ENCODE measurements at places on chromosomes 2 and 18.

DNA sequence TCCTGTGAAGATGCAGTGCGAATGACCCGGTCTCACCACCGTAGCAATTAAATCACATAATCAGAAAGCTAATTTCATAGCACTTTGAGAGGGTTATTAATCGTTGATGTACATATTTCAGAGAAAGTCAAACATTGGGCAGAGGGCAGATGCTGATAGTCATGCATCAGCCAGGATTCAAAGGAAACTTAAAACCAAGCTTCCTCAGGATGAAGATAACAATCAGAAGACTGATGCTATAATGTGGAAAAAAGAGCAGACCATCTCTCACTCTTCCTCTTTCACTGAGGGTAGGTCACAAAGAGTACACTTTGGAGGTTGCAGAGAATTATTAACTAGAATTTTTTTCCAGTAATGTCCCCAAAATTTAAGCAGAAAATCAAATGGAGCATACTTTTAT, 1027.7 kb upstream of the ZEB2 start:
- no peak for DNase-seq

DNA sequence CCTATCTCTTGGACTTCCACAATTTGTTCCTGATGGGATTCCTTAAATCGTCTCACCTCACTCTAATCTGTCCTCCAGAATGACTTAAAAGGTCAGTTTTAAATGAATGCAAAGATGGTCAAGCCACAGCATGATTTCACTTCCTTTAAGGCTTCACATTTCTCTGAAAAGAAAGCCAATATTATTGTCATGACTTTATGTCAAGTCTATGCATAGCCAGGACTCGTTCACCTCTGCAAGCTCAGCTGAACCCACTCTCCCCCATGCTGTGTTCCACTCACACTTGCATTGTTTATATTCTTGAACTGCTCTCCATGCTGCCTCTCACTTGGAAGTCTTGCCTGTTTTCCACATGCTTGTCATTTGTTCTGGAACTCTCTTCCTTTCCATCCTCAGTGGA, 298.4 kb upstream of the MMADHC start:
- no peak for DNase-seq

- no peak for DNase-seq
Observed at GRCh38 chr2:160199683-160200389, at the start of gene ITGB6. ITGB6 (minus strand) TSS chr2:160200272; CDS start chr2:160200063, 209 bp downstream.

DNA sequence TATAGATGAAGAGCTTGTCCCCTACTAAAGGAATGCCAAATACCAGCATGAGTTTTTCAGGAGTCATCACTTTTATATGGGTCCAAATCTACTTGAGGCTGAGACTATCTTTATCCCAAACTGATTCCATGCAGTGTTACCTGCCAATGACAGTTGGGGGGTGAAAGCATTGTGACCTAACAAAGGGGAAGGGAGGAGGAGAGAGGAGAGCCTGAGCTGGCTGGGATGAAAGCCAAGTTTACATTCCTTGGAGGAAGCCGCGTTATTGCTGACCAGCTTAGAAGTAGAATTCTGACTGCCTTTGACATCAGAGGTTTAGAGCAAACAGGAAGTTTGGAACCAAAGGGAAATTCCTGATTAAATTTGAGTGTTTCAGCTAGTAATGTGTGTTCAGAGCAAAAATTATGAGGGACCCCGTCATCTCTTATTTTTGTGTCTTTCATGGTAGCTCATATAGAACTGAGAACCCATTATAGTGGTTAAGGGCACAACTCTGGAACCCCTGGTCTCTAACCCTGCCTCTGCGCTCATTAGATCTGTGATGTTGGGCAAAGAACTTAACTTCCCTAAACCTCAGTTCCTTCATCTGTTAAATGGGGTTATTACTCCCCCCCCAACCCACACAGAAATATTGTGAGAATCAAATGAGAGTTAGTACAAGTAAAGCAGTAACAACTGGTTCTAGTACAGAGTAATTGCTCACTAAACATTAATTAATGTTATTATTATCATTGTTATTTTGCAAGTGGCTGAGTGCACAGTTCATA, 199.3 kb upstream of the EPAS1 start:
- DNase-seq, result peak; percentile 84

- DNase-seq, result no peak
Observed at GRCh38 chr2:227043981-227044380, 120.0 kb downstream of the COL4A4 start.

DNA sequence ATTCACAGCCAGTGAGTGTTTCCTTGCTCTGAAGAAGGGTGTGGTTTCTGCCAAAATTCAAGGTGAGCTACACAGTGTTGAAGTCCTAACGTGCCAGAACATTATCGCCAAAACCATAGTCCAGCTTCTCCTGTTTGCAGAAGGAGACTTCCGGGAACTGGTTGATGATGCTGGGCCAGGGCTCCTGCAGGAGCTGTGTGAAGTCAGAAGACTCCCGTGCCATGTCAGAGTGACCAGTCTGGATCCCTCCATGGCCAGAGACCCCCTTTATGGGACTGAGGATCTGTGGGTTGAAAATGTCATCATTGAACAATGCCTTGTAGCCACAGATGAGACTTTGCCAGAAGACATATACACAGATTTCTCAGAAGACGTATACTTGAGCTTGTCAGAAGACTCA, 96.0 kb upstream of the RAB12 start:
- DNase-seq, result no peak

GRCh38 chr2:236052206-236052605, 116.0 kb downstream of the GBX2 start:
- DNase-seq, result no peak

- DNase-seq, result no peak
Observed at GRCh38 chr2:178886006-178886405, 78.8 kb upstream of the TTN start.

GRCh38 chr18:70491734-70492348, 203.0 kb downstream of the SOCS6 start:
- DNase-seq, result peak; percentile 71

GRCh38 chr18:40902436-40902835, 1052.6 kb upstream of the PIK3C3 start:
- no peak for DNase-seq

GRCh38 chr2:42049221-42050009, 1.6 kb downstream of the PKDCC start:
- DNase-seq, result no peak

DNA sequence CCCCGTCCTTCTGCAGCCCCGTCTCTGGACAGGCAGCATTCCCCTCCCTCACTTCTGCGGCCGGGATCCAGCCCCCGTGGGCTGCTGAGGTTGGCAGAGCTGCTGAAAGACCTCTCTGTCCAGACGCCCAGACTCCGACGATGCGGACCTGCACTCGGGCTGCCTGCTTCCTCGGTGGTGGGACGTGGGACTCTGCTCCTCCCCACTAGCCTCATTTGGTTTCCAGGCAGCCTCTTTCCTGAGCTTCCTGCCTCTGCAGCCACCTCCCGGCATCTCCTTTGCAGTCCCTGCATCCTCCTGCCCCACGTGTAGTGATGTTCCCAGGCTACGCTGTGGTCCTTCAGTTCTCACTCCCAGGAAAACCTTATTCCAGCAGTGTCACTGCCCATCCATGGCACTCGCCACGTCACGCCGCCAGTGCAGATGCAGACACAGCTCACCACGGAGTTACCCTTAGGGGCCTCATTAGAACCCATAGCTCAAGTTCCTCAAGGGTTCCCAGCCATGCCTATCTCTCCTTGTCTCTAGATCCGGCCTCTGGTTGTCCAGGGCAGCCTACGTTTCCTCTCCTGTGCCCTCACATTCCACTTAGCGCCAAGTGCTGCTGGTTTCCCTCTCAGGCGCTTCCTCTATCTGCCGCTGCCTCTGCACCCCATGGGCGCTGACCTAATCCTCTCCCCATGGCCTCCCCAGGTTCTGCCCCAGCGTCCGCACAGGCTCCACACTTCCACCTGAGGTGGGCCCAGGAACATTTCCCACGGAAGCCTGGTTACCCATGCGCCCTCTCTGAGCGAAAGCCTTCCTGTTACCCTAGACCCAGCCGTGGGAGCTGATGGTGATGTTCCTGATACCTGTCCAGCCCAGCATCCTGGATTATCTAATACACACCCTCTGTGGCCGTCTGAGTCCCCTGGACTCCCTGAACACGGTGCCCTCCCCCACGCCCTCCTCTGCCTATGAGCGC, 318.3 kb upstream of the MYT1L start:
- no peak for DNase-seq

- no peak for DNase-seq
Observed at GRCh38 chr2:78263571-78263970, 741.4 kb upstream of the LRRTM4 start.

DNA sequence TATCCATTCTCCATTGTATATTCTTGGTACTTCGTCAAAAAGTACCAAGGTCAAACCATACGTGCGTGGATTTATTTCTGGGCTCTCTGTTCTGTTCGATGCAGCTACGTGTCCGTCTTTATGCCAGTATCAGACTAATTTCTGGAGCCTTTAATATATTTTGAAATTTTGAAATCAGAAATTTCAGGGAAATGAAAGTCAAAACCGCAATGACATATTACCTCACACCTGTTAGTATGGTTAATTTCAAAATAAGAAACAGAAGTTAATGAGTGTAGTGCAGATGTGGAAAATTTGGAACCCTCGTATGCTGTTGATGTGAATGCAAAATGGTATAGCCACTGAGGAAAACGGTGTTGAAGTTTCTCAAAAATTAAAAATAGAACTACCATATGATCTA, 156.1 kb upstream of the TRIB2 start:
- DNase-seq, result no peak

DNA sequence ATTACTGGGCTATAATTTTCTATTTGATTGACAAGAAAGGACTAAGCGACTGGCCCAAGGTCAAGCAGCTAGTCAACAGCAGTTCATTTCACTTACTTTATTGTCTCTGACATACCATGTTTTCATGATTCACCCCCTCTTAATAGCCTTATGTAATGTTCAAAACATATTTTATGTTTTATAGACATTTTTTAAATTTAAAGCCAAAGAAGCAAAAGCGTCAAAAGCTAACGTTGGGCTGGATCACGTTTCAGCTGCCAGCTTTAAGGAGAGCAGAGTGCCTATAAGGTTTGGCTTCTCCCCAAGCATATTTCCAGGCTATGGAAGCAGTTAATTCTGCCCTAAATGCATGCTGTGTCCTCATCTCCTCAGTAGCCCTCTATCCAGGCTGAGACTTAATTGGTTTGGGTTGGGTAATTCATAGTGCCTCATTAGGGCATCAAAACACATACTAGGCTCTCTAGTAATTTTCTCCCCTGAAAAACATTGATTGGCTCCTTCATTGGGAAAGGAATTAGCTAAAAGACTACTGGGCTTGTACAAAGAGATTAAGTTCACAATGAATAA, 94.8 kb upstream of the CREB1 start:
- no peak for DNase-seq

GRCh38 chr2:235715601-235716000, 221.8 kb downstream of the AGAP1 start:
- DNase-seq, result no peak

- no peak for DNase-seq
Observed at GRCh38 chr2:60546756-60547420, 6.6 kb downstream of the BCL11A start.

DNA sequence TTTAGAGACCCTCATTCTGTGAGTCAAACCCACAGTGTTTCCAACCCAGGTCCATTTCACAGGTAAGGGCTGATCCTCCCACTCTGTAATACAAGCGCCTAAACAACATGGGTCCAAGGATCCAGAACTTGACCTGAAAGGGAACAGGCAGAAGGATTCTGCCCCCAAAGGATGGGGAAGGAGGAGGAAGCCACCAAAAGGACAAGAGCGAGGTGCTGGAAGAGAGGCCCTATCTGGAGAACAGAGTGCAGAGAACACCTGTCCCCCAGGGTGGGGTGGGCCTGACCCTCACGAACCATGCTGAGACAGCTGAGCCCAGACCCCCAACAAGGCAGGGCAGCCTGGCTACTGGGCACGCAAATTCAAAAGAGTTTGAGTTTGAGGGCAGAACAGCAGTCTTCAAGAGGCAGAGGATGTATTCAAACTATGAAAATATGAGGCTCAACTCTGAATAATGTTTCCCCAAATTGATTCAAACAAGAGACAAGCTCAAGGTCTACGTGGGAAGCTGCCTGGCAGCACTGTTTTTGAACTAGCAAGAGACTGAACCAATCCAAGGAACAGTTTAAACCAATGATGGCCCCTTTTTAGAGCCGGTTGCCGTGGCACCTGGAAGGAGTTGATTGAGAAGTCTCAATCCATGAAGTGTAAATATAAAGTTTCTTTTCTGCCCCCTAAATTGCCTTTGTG, 212.7 kb downstream of the ALPK2 start:
- no peak for DNase-seq

- peak; percentile 9 for DNase-seq
Observed at GRCh38 chr2:204722207-204722606, 176.9 kb downstream of the PARD3B start.

GRCh38 chr2:24948506-24948905, 23.2 kb downstream of the DNAJC27 start:
- DNase-seq, result no peak

DNA sequence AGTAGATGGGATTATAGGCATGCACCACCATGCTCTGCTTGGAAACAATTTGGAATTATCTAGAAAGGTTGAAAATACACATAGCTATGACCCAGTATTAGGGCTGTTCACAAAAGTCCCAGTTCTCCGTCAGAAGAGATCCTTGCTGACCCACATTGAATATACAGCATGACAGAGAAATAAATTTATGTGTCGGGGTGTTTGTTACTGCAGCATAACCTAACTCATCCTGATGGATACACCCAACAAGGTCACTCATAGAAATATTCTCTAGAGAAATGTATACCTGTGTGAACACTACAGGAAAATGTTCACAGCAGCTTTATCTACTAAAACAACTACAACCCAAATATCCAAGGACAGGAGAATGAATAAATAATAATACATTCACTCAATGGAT, 9.0 kb downstream of the TBC1D8 start:
- no peak for DNase-seq

DNA sequence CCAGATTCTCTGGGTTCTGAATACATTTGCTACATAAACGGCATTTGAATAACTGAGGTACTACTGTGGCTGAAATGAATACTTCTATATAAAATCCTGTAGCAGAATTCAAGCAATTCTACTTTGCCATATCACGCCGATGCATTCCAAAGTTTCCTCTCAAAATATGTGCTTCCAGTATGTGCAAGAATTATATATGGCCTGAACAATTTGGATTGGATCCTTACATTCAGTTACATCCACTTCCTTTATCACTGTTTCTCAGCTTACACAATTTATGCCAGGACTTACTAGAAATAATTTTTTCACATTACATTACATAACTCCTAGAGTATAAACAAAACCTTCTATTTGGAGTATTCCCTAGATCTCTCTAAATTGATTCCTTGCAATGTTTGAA, 46.3 kb upstream of the STAT4 start:
- DNase-seq, result no peak

DNA sequence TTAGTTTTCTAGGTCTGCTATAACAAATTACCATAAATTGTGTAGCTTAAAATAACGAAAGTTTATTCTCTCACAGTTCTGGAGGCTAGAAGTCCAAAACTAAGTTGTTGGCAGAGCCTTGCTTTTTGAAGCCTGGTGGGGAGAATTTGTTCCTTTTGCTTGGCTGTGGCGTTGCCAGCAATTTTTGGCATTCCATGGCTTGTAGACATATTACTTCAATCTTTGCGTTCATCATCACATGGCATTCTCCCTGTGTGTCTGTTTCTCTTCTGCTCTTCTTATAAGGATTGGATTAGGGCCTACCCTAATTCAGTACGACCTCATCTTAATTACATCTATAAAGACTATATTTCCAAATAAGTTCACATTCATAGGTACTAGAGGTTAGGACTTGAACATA, 217.7 kb downstream of the MBD5 start:
- DNase-seq, result peak; percentile 40

GRCh38 chr18:37392648-37393047, 172.9 kb downstream of the CELF4 start:
- no peak for DNase-seq

GRCh38 chr2:3125761-3126130, 251.9 kb downstream of the EIPR1 start:
- DNase-seq, result no peak
